ENCODE measurements at places on chromosomes 4 and X.

- no peak for DNase-seq
These were observed 269.0 kb upstream of the PABPC4L start for GRCh38 chr4:134470544-134470943.

DNA sequence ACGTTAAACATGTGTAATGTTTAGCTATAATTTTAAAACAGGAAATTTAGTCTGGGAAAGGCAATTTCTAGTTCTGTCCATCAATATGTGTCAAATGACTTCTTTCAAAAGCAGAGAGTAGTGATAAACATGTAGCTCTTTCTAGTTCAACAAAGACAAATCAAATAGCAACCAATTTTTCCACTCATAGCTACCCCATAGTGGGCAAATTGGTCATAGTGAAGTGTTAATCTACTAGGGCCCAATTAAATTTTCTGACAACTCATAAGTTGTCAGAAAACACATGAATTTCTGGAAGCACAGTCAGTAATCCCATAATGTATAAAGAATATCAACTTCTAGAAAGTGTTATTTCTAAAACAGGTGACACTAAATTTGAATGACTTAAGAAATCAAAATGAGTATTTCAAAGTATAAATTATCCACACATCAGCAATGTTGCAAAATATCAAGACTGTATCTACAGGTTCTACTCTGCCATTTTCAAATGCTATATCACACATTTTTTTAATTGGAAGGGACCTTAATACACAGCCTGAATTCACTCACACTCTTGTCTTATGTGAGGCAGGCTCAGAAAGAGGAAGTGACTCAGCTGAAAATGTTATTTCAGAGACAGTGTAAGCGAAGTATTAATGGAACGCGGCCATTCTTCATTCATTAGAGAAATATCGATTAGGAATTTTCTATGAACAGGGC, 7.7 kb downstream of the OCIAD2 start:
- no peak for DNase-seq

GRCh38 chrX:139196890-139197289, 333.6 kb upstream of the F9 start:
- no peak for DNase-seq

- no peak for DNase-seq
These were observed 10.5 kb upstream of the UBE2NL start for GRCh38 chrX:143873343-143873742.

DNA sequence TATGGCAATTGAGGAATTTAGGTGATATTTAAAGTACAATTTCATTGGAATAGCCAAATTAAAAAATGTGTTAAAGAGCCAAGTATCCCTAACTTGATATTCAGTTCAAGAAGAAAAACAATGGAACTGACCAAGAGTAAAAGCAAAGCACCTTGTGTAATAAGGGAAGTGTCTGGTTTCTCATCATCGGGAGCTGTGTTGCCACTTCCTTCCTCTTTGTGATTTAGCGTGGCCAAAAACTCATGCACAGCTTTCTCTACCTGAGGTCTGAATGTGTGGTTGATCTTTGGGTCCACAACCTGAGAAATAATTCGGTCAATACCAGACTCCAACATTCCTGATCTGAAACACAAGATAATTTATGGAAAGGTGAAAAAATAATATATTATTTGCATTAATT, 12.4 kb downstream of the BOD1L1 start:
- DNase-seq, result no peak

- no peak for DNase-seq
These were observed 30.1 kb upstream of the UGT2B17 start for GRCh38 chr4:68606240-68606639.

DNA sequence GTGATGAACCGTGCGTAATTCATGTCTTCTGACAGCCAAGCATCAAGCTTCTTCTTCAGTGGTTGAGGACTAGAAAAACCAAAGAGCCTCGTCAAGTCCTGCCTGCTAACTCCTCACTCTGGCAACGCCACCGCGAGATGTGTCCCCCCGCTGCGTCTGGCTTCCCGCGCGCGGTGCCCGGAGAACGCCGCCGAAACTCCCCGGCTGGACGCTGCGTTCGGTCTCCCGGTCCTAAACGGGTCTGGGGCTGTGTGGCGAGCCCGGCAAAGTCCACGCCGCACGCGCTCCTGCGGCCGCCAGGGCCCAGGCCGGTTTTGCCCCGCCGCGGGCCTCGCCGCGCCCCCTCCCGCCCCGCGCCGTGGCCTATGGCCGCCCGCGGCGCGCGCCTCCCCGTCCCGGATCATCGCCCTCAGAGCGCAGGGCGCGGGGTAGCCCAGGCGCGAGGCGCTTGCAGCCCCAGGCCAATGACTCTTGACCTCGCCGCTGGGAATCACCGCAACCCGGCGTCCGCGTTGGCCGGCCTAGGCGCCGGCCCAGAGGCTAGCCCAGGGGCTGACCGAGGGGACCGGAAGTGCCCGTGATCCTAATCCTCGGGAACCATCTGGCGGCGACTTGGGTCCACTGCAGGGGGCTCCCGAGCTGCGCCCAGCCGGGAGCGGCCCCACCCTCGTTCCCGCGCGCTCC, at the start of gene AADAT:
Gene AADAT, minus strand, starts transcription at position 289 of the 684 bp plus-strand sequence. Its CDS starts 266 bp downstream, at position 23.
- DNase-seq, result peak; percentile 66

GRCh38 chrX:139844884-139845283, 88.0 kb downstream of the ATP11C start:
- DNase-seq, result no peak

- DNase-seq, result no peak
These were observed 1.3 kb upstream of the BCORL1 start for GRCh38 chrX:129981200-129981553.

DNA sequence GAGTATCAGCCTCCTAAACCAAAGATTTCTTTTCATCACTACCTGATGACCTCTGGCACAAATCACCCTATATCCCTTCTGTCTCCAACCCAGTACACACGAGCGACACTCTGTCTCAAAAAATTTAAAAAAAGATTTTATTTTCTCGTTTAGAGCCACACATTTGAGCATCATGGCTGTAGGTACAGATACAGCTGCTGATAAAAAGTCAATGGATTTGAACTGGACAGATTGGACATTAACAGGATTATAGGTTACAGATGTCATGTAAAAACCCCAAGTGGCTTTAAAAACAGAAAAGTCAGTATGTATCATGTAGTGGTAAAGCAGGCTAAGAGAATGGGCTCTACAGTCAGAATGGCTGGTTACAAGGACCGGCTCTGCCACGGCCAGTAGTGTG, 171.1 kb downstream of the SCFD2 start:
- DNase-seq, result no peak

DNA sequence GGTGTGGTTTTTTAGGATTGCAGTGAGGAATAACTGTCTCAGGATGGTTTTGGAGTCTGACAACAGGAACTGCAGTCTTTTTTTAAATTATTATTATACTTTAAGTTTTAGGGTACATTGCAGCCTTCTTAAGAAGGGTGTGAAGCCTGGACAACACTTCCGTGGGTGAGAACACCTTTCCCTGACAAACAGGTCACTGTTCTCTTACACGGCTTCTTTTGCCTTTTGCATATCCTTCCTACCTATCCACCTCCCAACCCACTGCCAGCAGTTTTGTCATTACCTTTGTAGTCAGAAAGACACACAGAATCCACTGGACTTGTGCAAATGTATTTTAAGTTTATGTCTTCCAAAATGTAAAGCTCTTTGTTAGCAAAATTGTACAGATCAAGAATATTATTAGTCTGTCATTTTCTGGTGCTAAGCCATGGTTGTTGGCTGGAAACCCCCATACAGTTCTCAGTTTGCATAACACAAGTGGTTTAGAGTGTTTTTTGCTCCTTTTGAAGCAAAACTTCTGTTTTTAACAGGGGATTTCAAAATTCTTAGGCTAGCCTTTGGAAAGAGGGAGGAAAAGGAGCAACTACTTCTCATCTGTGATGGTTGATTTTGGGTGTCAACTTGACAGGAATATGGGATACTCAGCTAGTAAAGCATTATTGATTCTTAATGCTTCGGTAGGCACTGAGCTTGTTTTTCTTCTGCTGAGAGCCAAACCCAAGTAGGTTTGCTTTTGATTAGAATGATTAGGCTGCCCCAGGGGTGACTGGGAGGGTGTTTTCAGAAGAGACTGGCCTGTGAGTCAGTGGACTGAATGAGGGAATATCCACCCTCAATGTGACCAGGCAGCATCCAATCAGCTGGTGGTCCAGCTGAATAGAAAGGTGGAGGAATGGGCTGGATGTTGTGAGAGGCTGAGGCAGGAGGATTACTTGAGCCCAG, 29.4 kb upstream of the KLHL2 start:
- DNase-seq, result no peak

- DNase-seq, result no peak
These were observed 10.2 kb downstream of the ABCD1 start for GRCh38 chrX:153734871-153735270.

DNA sequence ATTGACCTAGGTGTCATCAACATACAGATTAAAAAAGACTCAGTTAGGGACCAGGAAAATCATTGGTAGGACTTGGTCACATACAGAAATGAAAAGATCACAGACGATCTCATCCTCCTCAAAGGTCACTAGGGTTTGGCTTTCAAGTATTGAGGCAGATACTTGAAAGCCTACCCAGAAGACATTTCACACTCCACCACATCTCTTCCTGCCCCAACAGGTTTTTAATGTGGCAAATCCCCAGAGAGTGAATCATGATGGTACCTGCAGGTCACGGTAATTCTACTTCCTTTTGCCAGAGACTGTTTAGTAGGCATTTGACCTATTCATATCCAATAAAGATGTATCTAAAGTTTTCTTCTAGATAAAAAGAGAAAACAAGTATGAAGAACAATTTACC, 44.1 kb downstream of the INPP4B start:
- DNase-seq, result no peak

DNA sequence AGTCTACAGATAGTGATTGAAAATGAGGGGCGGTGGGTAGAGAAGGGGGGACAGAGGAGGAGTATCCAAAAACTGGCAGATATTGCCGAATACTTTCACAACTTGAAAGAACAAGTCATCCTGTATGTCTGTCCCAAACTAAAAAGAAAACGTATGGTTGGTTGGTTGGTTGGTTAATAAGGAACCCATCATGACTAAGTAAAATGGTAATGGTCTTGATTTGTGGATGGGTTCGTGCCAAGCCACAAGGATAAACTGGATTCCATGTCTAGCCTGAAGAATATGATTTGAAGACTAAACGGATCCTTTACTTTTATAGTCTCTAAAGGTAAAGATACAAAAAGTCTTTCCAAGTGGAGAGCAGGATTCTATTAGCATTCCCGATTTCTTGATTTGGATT, 208.4 kb downstream of the DCLK2 start:
- no peak for DNase-seq

DNA sequence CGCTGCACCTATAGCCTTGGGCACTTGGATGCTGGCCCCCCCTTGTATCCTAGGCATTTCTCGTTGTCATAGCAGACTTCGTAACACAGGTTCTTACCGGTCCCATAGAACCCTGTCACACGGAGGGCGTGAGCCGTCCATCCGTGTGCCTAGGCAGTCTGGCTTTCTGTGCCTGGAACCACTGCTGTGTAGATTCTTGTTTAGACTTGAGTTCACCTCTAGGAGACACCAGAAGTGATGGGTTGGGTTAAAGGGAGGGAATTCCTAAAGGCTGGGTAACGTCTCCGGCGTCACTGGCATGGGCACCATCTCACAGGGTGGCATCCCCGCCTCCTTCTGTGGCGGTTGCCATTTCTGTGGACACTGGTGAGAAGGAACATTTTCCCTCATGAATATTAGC, 13.5 kb upstream of the NKX1-1 start:
- no peak for DNase-seq

DNA sequence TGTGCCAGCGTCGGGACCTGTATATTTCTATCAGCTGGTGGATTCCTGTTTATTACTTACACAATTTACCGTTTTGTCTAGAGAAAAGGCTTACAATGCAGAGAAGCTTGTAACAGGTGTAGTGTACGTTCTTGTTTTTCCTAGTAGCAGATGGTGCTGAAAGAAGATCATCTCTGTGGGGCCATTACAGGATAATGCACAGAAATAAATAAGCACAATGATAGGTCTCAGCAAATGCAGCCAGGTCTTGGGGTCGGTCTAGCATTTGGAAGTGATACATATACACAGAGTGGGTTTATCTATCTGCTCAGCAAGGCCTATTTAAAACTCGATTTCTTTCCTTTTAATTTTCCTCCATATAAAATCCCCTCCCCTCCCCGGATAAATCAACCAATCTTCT, 180.9 kb upstream of the LCORL start:
- no peak for DNase-seq
